ENCODE measurements at places on chromosomes 3 and 15. TPM values are rescaled to one million over a fixed set of nuclear protein-coding genes. Genes with fewer than 3 reads are reported as not detected.

The ZPLD1 gene
- not detected for total RNA-seq

The PDZRN3 gene
- total RNA-seq: 33.1 TPM

The ACSBG1 gene
- total RNA-seq: not detected

The CELF6 gene
- not detected for total RNA-seq

The CBLB gene
- total RNA-seq: 18.0 TPM

The ADAMTS9 gene
- 34.4 TPM for total RNA-seq

The HEG1 gene
- 100 TPM for total RNA-seq

The PTH1R gene
- 1.4 TPM for total RNA-seq

The FOXB1 gene
- not detected for total RNA-seq

The THSD4 gene
- total RNA-seq: 2.6 TPM

The COL6A5 gene
- total RNA-seq: not detected

The MITF gene
- total RNA-seq: 20.7 TPM

The GPR62 gene
- 0.08 TPM for total RNA-seq

The WDR73 gene
- 15.7 TPM for total RNA-seq

The PLSCR2 gene
- total RNA-seq: not detected

The MANF gene
- 187 TPM for total RNA-seq

The GOLGA6D gene
- not detected for total RNA-seq

The DUOXA2 gene
- not detected for total RNA-seq

The RBMS3 gene
- total RNA-seq: 21.4 TPM

The PRSS50 gene
- total RNA-seq: not detected

The LTK gene
- not detected for total RNA-seq

The C3orf20 gene
- total RNA-seq: not detected

The OR5K2 gene
- total RNA-seq: not detected

The TMEM207 gene
- total RNA-seq: not detected

The SLC6A11 gene
- total RNA-seq: not detected

The CFAP92 gene
- total RNA-seq: 0.40 TPM

The GAP43 gene
- total RNA-seq: not detected
